ENCODE measurements at places on chromosomes 11 and 22.

DNA sequence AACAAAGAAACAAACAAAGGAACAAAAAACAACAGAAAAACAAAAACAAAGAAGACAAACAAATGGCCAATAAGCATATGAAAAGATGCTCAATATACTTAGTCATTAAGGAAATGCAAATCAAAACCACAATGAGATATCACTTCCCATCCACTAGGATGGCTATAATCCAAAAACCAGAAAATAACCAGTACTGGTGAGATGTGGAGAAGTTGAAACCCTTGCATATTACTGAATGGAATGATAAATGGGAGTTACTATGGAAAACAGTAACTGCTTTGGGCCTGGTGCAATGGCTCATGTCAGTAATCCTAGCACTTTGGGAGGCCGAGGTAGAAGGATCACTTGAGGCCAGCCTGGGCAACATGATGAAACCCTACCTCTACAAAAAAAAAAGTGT lies 44.9 kb upstream of the RBFOX2 start:
- no peak for DNase-seq

DNA sequence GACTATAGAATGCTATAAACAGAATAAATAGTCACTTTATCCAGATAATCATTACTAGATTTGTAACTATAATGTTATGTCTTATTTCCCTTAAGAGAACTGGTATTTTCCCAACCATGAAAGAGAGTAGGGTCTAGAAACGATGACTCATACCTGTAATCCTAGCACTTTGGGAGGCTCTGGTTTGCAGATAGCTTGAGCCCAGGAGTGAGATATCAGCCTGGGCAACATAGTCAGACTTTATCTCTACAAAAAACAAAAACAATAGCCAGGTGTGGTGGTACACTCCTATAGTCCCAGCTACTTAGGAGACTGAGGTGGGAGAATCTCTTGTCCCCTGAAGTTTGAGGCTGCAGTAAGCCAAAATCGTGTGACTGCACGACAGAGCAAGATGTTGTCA lies 30.9 kb downstream of the OR52A5 start:
- no peak for DNase-seq

DNA sequence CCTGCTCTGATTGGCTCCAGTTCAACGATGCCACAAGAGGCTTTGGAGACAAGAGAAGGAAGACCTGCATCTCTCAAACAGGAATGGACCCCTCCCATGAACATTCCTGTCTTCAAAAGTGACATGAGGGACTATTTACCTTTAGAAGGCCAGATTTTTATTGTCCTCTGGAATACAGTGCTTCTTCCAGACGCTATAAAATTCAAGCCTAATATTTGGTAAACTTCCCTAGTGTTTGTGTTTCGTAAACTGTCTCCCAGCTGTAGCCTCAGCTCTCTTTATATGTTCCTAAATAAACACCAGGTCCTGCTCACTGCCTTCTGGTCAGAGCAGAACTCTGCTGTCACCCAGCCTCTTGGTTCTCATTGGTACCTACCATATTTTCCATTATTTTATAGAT lies 157.8 kb downstream of the CCDC34 start:
- no peak for DNase-seq

GRCh38 chr11:120316880-120317688 lies 8.0 kb upstream of the TLCD5 start:
- no peak for DNase-seq

GRCh38 chr22:31440681-31441080 lies 41.3 kb downstream of the DRG1 start:
- no peak for DNase-seq

GRCh38 chr22:49550766-49551362 lies 276.8 kb downstream of the BRD1 start:
- no peak for DNase-seq

DNA sequence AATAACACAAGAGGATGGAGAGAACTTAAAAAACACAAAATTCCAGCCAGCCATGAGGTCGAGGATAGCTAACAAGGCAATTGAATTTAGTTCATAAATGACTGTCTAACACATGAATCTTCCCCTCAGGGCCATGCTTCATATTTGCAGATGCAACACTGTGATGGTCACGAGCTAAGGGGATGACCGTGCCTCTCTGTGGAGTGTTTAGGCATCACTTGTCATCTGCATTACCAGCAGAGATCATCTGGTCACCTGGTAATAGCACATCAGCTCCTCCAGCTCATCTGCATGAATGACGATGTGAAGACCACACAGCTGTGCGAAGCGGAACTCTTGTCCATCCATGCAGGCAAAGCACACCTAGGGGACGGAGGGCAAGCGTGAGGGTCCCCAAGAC lies 20.9 kb upstream of the SLC25A1 start:
- DNase-seq, result no peak

DNA sequence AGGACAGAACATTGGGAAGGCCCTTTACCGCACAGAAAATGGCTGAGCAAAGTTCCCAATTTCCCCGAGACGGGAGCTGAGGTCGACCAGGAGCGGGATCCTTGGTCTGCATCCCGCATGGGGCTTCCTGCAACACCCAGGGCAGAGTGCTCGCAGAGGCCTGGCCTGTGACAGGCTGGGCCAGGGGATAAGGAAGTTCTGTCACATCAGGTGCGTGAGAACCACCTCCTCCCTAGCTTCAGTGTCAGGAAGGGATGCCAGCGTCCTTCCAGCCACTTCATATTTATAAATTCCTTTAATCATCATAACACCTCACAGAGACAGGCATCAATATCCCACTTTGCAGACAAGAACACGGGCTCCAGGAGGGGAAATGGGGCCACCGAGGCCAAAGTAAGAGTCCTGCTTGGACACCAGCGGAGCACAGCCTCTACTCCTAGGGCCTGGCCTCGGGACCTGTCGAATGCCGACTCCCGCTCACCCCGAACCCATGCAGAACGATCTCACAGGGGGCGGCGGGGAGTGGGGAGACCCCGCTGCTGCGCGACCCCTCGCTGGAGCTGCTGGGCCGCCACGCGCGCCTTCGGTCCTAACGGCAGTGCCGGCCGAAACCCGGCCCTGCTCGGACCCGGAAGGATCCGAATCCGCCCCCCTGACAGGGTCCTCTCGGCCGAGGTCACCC lies 532 bp downstream of the BET1L start:
- no peak for DNase-seq

Measured in GM12878 (cell line).